Cerebellum (tissue), 4 donors: ENCODE measurements at places on chromosomes 5 and 9.

DNA sequence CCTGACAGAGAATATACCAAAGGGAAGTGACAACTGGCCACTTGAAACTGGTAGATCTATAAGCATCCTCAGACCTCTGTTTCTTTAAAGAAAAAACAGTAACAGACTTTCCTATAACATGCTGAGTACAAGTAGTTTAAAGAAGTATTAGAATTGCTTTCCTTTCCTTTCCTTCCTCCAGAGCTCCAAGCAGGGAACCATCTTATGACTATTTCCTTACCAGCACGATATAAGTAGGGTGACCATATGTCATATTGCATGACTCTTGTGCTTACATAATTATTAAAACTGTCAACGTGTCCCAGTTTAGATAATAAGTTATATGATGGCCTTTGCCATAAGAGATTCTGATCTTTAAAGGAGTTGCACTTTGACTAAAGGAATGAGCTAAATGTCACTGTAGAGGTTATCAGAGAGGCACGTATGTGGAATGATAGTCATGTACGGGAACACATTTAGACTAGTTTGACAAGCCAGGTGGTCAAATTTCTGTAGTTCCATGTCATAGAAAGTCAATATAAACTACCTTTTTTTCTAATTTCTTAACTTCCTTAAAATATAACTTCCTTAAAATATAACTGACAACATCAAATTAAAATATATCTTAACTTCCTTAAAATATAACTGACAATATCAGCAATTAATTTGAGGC lies 212.7 kb upstream of the CD180 start:
- DNase-seq = no peak

DNA sequence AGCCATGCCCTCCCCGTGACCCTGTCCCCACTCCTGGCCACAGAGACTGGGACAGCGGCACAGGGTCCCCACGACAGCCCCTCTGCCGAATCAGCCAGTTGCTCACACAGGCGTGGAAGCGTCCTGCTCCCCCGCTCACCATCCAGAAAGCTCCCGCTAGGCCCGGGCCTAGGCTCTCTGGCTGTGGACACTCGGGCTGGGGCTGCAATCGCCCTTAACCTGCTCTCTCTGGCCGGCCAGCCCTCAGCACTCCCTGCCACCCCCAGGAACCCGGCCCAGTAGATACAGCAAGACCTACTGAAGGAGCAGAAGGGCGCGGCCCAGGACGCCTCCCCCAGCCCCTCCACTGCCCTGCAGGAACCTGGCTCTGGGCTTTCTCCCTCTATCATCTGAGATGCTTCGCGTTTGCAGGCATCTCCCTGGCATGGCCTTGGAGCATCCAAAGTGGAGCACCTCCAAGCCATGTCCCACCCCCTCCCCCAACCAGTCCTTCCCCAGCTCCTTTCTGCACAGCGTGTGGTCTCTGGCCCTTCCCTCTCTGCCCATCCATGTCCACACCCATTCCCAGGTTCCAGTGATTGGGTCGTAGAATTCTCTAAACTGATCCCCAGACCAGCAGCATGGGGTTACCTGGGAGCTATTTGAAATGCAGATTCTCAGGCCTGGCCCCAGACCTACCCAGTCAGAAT lies 113.7 kb upstream of the LMX1B start:
- peak; percentile 31 for DNase-seq

GRCh38 chr5:135561266-135561665 lies 17.5 kb downstream of the CXCL14 start:
- no peak for DNase-seq

- DNase-seq = peak; percentile 51
Observed at GRCh38 chr5:142145106-142145900, 36.7 kb downstream of the NDFIP1 start.

DNA sequence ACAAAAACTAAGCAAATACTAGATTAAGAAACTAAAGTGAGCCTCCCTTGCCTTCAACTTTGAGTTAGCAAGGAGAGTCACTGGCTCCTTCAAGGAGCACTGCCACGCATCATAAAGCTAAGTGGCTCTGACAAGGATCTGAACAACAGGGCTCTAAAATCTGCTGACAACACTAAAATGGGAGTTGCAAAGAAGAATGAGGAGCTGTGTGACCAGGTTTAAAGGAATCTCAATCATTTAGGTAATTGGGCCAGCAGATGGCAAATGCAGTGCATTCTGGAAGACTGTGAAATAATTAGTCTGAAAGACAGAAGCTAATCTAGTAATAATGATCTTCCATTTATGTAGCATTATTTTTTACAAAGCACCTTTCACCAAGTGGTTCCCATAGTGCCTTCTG lies 297.0 kb upstream of the TAS2R1 start:
- DNase-seq = no peak

DNA sequence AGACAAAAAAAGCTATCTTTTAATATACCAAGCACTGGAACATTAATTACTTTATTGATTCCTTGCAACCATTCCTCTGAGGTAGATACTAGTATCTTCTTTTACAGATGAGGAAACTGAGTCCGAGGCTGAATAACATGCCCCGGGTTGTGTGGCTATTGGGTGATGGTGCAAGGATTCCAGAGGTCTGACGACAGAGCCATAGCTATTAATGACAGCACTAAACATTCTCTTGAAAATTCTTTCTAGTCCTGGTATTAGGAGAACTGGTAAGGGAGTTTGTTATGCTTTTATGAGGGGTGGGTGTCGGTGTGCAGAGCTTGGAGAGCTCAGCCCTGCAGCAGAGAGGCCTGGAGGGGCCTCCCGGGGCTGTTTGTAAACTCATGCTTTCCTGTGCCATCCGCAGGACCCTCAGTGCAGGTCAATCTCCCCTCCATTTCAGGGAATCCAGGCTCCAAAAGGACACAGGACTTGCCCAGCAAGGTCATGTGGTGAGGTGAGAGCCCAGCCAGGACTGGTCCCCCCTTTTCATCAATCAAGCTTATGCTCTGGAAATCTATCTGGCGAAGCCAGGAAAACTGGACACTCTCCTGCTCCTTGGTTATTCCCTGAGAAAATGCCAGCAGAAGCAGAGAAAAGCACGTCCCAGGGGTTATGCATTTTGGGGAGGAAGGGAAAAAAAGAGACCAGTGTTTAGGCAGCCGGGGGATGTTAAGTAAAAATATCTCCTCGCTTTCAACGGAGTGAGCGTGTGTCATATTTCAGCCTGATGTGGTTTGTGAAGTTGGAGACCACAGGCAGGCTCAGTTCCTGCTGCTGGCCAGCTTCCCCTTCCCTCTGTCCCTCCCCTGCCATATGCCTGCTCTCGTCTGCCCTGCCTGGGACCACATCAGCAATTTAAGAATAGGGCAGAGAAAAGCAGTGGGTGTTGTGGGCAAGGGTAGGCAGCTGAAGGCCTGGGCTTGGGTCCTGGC lies 3.7 kb downstream of the GSN start:
- no peak for DNase-seq

GRCh38 chr5:69013481-69013880 lies 80.3 kb upstream of the SLC30A5 start:
- peak; percentile 8 for DNase-seq

- no peak for DNase-seq
Observed at GRCh38 chr5:56170557-56170956, 62.6 kb downstream of the ANKRD55 start.

- DNase-seq = no peak
Observed at GRCh38 chr5:153907170-153907775, 131.4 kb downstream of the FAM114A2 start.
